LHCN-M2 (cell line): ENCODE measurements at places on chromosomes 5 and 9. TPM values are rescaled to one million over a fixed set of nuclear protein-coding genes. Genes with fewer than 3 reads are reported as not detected.
A peak's percentile ranks its signal among the peaks of the same experiment; 100 is the strongest.

PCDHGB2 gene
- 9.0 and 12.5 TPM in 2 replicates for total RNA-seq

- peak; percentile 96 for DNase-seq
These were observed 118.6 kb downstream of the RGS3 start for GRCh38 chr9:113581865-113582697.

GRCh38 chr5:19619571-19619970, 368.4 kb downstream of the CDH18 start:
- no peak for DNase-seq

DNA sequence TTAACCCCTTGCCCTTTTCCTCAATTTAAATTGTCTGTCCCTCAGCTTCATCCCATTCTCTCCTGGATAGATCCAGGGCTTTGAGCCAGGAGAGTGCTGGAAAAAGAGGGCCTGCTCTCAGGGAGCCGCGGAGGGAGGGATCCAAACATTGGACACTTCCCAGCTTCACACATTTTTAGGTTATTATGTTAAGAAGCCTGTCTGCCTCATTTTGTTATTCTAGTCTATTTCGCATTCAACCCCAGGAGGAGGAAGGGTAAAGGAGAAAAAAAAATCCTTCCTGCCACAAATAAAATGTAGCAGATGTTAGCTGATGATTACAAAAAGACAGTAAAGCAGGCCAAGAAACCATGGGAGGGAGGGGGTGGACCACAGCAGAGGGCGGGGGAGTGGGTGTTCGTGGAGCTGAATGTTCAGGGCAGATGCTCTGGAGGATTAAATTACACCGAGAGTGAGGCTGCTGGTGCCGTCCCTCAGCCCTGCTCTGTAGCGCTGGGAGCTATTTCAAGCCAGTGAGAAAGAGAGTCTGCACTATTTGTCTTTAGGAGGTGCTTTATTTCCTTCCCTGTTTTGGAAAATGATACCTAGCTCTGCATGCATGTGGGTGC, 60.6 kb upstream of the ZFR start:
- DNase-seq, result peak; percentile 96

DNA sequence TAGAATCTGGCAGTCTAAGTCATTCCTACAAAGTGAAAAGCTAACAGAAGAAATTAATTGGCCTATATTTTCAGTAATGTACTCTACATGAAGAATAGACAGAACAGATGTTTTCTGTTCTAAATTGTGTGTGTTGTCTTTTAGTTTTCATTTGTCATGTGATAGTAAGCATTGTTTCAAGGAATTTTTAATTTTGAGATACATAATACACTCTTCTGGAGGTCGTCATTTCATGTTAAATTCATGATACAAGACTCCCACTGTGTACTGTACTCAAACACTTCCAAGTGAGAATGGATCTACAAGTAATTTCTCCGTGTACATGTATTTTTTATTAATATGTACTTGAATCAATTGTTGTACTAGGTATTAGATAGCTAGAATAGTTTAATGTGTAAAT, 1522.9 kb downstream of the MAT2B start:
- DNase-seq, result no peak

- peak; percentile 48 for DNase-seq
These were observed 2.6 kb upstream of the BOD1 start for GRCh38 chr5:173618927-173619519.

RRAGA gene
- 59.1 and 73.0 TPM in 2 replicates for total RNA-seq

GRCh38 chr5:76389513-76390154, 13.5 kb upstream of the IQGAP2 start:
- no peak for DNase-seq

DNA sequence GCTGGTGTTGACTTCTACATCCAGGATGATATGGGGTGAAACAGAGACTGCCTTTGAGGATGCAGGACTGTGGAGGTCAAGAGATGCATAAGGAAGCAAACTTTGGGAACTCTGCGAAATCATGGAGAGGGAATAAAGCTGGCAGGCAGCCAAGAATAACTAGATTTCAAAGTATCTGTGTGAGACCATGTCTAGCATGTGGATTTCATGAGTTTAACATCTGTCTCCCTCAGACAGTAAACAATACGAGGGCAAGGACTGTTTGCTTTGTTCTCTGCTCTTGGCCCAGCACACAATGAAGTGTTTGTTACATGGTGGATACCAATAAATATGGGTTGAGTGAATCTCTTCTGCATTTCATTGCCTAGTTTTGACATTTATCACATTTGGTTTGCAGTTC, 71.3 kb downstream of the RASEF start:
- DNase-seq, result no peak

PRDM9 gene
- total RNA-seq, result not detected in 2 replicates

F2RL1 gene
- 0.06 and 0.19 TPM in 2 replicates for total RNA-seq

GRCh38 chr5:125961150-125961549, 462.1 kb upstream of the GRAMD2B start:
- peak; percentile 0 for DNase-seq

DNA sequence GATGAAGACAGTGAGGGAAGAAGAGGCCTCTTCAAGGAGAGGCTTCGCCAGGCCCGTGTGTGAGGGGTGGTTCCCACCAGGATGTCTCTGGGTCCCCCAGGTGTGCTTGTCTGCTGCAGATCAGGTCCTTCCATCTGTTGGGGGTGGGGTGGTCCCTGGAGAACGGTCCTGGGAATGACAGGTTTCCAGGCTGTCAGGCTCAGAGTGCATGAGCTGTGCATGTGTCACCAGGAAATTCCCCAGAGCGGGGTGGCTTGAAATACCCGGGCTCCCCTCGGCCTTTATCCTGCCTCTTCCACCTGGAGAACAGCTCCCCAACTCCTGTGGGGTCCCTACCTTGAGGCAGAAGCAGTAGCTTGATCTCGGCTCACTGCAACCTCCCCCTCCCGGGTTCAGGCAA, 118.8 kb downstream of the GAPVD1 start:
- no peak for DNase-seq

DNA sequence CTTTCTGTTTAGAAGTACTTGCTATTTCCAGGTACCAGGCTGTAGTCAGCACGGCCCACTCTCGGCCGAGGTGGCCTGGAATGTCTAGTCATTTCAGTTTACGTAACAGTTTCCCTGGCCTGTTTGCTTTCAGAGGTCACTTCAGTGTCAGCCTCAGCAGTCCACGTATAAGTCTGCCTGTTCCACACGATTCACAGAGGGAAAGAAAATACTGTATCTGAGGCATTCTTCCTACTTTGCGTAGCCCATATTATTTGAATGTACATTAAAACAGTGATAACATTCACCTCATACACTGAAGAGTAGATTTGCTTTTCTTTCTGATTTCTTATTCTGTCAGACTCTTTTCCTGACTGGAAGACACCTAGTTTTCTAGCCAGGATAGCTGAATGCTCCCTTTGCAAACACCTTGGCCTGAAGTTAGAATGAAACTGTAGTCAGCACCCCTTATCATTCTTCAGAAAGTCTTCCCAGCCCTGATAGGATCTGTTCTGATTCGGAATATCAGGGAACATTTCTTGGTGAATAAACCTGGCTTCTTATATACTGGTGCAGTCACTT, 140.9 kb downstream of the AOPEP start:
- peak; percentile 84 for DNase-seq

GALNT12 gene
- total RNA-seq, result 1.7 and 2.2 TPM in 2 replicates

GRCh38 chr5:42022383-42022972, 97.4 kb downstream of the FBXO4 start:
- DNase-seq, result no peak

GRCh38 chr9:28050046-28050445, 476.8 kb upstream of the C9orf72 start:
- DNase-seq, result peak; percentile 52

CTNNAL1 gene
- 72.3 and 72.8 TPM in 2 replicates for total RNA-seq

DNA sequence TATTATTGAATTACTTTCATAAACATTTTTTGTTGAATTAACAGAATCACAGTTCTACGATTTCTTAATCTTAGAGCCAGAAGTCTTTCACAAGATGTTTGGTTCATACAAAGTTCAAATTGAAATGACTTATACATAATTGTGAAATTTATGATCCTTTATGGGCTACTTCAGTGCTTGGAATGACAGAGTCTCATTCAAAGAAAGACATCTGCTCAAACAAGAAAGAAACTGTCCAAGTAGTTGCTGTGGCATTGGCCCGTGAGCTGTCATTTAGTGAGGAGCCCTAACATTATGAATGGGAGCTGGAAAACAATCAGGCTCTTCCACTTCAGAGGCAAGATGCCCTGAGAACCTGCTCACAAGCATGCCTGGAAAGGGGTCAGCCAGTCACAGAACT, 63.4 kb downstream of the AUH start:
- peak; percentile 54 for DNase-seq

DNA sequence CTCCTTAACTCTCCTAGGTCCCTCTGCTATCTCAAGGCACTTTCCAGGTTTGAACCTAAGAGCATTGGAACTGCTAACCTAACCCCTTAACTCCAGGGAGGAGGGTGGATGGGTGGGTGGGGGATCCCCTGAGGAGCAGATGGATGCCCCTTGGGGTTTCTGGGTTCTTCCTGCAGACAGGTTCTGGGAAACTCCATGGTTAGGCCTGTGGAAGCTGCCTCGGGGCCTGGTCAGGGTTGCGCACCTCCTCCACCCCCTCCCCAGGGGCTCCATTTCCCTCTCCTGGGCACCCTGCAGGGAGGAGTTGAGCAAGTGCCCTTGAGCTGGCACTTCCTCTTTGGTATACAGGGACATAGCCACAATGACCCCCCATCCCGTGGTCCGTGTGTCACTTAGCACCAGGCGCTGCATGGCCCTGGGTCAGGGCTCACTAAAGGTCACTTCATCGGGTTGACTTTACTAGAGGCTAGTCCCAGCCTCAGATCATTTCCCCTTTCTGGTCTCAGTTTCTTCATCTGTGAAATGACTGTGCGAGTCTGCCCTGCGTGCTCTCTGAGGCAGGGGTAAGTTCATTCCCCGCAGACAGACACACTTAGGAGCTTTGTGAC, 16.0 kb downstream of the CXXC5 start:
- DNase-seq, result no peak

DNA sequence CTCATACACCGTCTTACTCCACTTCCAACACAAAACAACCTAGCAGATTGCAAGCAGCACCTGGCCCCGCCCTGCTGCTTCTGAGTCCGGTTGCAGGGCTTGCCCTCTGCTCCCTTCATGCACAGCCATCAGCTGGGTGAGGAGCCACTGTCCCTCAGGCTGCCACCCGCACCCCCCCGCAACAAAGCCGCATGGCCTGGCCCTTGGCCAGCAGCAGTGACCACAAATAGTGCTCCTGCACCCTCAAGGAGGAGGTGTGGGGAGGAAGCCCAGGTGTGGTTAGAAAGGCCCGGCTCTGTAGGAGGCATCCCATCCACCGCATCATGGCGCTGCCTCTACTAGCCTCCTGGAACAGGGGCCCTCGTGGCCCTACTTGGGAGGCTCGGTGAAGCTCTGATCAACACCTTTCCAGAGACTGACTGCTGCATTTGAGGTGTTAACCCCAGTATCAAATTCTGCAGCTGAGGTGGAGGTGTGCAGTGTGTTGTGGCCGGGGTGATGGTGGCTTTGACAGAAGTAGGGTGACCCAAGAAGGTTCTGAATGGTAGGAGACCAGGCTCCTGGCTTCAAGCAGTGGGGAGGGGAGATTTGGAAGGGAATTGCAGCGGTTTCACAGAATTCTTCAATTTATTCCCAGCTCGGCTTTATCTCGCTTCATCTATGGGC, 52.7 kb downstream of the WNK2 start:
- no peak for DNase-seq

GRCh38 chr5:58745350-58745749, 162.5 kb downstream of the RAB3C start:
- no peak for DNase-seq

DNA sequence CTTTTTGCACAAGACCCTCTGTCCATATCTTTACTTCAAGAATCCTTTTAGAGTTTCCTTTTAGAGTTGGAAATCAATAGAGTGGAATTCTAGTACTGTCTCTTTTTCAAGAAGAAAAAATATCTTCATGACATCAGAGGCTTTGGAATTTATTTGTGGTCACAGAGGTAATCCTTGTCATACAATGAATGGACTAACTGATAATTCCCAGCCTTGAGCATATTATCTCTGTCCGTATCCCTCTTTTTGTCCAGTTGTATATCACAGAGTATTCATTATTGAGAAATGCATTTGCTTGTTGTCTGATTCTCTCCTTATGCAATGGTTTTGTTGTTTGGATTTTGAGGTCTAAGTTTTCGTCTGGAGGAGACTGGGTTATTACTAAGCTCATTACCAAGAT, 82.0 kb upstream of the HAPLN1 start:
- DNase-seq, result peak; percentile 29

- DNase-seq, result peak; percentile 76
These were observed 24.7 kb downstream of the FBXL7 start for GRCh38 chr5:15524712-15525111.

DMRT3 gene
- total RNA-seq, result not detected in 2 replicates

DNA sequence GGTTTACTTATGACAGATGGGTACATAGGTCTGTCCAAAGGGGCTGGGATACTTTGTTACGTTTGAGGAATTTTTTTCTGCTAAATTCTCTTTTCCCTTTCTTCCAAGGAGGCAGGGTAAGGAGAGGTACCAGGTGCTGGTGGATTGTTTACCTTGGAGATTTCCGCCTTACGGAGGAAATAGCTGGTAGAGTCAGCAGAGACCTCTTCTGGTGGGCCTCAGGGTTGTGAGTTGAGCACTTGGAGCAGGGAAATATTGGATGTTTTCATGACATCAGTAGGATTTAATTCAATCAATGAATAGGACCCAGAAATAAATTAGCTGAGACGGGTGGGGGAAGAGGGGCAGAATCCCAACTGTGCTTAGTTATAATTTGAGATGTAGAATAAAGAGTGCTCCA, 60.0 kb upstream of the TAF11L2 start:
- DNase-seq, result no peak

HNRNPA0 gene
- 10.1 and 12.7 TPM in 2 replicates for total RNA-seq

DNA sequence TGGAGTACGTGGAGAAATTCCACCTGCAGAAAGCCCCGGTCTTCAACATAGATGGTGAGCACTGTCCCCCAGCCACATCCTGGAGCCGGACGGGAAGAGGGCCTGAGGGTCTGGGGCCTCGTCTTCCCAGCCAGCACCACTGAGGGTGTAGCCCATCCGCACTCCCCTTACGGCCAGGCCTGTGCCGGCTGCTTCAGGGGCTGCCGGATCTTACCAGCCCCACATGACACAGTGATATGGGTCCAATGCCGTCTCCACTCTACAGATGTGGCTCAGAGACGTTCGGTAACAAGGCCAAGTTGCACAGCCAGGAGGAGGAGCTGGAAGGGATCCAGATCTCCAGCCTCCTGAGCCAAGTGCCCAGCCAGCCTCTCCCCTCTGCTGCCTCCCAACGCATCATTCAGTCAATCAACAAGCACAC, 21.3 kb downstream of the GLT6D1 start:
- no peak for DNase-seq
